Stimulated activated naive CD8-positive, alpha-beta T cell treated with anti-CD3 and anti-CD28 coated beads, Interleukin-15, Interleukin-2, amounts not matched to agents 100 U/mL and 50 U/mL, for 24 hours (primary cell): ENCODE measurements at places on chromosomes 16 and 17.

- DNase-seq: peak; percentile 52
Measured at GRCh38 chr16:48384520-48385252, 527 bp downstream of the SIAH1 start.

GRCh38 chr16:84324434-84325262, 30.0 kb downstream of the WFDC1 start:
- no peak for DNase-seq

DNA sequence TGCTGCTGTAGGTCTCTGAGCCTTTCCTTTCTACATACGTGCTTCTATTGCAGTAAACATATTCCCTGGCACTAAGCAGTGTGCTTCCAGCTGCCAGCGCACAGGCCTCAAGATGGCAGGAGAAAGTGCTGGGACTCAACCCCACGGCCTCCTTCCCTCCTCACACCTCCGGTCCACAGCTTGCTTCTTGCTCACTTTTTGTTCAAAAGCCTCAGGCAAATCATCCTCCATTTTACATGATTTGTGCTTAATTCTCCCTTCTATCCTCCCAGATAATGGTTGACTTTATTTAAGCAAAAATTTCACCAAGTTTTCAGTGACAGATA, 5.4 kb downstream of the CDK5R1 start:
- no peak for DNase-seq

GRCh38 chr17:54937018-54937417, 31.4 kb downstream of the COX11 start:
- no peak for DNase-seq

DNA sequence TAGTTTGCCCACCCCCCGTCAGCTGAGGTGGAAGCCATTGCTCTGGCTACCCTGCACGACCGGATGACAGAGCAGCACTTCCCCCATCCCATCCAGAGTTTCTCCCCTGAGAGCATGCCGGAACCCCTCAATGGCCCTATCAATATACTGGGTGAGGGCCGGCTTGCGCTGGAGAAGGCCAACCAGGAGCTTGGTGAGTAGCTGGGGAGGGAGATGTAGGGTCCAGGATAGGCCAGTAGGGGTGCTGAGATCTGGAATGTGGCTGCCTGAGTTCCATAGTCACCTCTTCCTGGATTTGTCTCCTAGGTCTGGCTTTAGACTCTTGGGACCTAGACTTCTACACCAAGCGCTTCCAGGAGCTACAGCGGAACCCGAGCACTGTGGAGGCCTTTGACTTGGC, 6.4 kb downstream of the PFAS start:
- DNase-seq: no peak

DNA sequence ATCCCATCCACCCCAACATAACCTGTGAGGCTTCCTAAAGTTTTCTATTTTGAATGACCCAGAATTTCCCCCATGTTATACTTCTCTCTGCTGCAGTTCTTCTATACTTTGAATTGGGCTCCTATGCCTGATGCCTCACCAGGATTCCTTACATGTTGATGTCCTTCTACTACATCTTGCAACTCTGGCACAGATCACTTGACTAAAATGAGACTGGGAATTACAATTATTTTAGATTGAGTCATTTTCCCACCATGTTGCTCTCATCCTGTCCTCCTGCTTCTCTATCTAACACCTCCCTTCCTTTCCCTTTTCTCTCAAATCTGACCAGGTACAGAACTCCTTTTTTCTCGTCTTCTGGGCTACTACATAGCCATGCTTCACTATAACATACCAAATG, 314.0 kb upstream of the KCNJ16 start:
- DNase-seq: no peak

- DNase-seq: no peak
Measured at GRCh38 chr16:67782567-67783352, 23.6 kb downstream of the RANBP10 start.

DNA sequence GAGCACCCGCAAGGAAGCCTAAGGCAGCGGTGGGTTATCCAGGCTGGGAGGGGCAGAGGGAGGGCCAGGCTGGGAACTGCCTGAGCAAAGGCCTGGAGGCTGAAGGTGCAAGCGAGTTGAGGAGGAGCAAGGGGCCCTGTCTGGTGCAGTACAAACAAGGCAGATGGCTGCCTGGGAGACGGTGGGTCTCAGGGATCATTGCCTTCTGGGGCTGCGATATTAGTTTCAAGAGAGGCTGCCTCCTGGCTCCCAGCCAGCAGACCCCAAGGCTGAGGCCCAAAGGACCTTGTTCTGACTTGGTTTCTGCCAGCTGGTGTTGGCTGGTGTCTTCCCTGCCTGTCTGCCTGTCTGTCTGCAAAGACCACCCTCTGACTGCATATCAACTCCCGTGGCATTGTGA, 154.0 kb downstream of the IRF8 start:
- DNase-seq: no peak

GRCh38 chr16:71429581-71429980, 12.3 kb downstream of the TLE7 start:
- no peak for DNase-seq

- DNase-seq: no peak
Measured at GRCh38 chr16:12538667-12539091, 265.0 kb downstream of the CPPED1 start.

- no peak for DNase-seq
Measured at GRCh38 chr16:65119435-65119834, 2.4 kb downstream of the CDH11 start.

DNA sequence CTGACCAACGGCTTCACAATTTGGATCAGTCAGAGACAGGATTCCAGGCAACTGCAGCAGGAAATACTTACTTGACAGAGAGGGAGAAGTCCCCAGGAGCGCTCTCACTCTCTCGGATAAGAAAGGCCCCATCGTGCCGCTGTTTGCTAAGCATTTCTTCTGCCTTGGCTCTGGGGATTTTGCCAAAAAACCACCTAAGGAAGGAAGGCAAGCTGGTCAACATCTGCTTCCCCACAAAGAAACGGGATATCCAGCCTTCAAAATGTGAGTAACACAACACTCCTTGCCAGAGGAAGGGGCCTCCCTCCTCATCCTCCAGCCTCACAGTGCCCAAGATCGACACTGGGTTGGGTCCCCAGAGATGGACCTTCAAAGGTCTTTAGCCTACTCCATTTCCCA, 36.6 kb upstream of the SLC25A19 start:
- DNase-seq: no peak

- DNase-seq: no peak
Measured at GRCh38 chr17:69232650-69233049, 4.0 kb upstream of the ABCA10 start.

DNA sequence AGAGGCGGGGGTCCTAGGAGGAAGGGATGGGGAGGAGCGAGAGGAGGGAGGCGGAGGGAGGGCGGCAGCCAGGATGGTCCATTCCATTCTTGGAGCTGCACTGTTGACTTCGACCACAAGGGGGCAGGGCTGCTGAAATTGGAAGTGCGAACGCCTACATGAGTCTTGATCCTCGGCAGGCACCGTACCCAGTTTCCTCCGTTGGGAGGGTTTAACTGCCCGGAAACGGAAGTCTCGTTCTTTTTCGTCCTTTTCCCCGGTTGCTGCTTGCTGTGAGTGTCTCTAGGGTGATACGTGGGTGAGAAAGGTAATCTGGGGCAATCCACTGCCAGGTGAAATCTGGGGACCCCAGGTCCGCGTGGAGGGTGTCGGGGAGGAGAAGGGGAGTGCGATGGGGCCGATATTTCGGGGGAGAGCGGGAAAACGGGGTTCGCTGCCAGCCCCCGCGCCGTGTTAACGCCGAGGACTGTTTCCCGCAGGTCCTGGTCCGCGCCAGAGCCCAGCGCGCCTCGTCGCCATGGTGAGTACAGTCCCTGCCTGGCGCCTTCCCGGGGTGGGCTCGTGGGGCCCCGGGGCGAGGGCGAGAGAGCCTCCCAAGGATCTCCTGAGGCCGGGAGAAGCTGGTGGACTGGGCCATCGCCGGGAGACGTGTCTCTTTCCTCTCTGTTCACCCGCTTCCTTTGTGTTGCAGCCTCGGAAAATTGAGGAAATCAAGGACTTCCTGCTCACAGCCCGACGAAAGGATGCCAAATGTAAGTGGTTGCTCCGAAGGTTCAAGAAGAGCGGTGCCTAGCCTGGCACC, at the start of gene RPL38:
RPL38 (plus strand) TSS at position 240 of the 802 bp plus-strand sequence; CDS start at position 518, 278 bp downstream.
- peak; percentile 98 for DNase-seq

- DNase-seq: no peak
Measured at GRCh38 chr17:6402258-6402657, 32.7 kb downstream of the AIPL1 start.

DNA sequence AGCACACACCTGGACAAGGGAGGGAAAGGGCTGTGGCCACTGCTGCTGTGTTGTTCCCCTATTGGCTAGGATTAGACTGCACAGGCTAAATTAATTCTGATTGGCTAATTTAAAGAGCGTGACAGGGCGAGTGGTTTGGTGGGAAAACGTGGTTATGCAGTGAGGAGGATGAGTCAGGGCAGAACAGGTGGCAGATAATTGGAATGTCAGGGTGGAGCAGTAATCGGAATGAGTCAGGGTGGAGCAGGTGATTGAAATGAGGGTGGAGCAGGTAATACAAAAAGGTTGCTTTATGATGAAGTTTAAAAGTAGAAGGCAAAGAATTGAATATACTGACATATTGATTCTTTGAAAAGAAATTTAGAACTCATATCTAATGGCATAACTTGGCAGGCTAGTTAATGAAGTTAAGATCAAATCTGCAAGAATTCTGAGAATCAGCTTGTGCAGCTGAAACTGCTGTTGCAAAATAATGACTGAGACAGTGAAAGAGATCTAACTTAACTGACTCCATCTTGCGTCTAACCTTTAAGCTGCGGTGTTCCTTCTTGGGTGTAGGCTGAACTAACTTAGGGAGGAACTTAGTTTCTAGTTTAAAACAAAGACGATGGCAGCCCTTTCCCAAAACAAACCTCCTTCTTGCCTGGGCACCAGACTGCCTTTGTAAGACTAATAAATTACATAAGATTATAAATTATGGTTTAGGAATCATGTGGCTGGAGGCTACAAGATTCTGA, 174.3 kb downstream of the UTP18 start:
- DNase-seq: no peak

GRCh38 chr17:55642741-55643140, 79.9 kb downstream of the TMEM100 start:
- no peak for DNase-seq

DNA sequence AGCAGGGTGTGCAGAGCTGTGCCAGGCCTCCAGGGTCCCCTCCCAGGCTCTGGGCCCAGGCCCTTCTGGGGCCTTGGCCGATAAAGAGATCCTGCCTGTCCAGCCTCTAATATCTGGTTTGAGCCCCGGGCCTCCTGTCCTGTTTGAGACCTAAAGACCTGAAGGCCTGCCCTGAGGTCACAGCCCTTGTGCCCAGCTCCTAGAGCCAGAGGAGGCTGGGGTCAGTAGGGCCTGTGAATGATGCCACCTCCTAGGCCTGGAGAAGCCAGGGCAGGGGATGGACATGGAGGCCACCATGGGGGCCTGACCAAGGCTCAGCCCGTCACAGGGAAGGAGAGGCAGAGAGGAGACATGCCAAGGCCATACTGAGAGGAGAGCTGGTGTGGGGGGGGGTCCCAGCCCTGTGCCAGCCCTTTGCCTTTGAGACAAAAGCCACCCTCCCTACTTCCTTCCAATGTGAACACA, 7.4 kb downstream of the KCNH6 start:
- no peak for DNase-seq

- DNase-seq: no peak
Measured at GRCh38 chr16:80738521-80738920, 65.9 kb downstream of the CDYL2 start.

DNA sequence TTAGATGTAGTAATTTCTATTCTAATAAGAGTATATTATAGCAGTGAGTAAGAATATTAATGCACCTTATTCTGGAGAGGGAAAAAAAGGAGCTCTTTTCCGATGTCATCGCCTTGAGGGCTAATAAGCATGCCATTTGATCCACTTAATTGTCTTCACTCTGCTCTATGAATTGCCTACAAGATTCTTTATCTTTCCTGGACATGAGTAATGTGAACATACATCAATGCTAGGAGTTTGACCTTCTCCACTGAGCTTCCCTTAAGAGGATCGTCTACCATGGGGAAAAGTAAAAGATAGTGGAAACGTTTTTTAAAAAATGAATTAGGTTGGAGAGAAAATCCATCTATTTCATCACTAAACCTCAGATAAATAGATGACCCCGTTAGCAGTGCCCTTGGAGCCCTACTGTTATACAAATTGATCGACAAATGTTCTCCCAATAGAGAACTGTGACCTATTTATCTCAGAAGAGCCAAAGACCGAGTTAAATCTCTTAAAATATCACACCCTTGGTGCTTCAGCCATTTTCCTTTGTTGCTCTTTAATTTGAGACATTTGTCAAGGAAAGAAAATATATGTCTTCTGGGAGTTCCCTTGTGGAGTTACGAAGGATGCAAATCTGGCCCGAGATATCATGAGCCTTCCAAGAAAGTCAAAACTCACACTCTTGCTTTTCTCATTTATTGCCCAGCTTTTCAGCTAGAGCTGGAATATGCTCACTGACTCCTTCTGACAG, 898.5 kb downstream of the KCNJ2 start:
- DNase-seq: no peak

DNA sequence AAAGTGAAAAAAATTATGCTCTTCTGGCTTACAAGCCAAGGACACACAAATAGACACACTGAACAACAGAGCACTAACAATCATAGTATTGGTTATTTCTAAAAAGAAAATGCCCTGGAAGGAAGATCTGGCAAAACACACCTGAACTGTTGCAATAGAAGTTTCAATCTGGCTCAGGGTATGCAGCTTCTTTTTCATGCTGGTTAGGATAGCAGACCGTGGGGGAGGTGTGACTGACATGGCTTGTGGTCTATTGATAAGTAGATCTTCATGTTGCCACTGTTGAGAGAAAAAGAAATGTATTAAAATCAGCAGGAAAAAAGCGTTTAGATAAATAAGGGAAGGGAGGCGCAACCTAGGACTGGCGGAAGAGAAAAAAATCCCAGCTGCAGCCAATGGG, 26.5 kb upstream of the ARL6IP1 start:
- no peak for DNase-seq

DNA sequence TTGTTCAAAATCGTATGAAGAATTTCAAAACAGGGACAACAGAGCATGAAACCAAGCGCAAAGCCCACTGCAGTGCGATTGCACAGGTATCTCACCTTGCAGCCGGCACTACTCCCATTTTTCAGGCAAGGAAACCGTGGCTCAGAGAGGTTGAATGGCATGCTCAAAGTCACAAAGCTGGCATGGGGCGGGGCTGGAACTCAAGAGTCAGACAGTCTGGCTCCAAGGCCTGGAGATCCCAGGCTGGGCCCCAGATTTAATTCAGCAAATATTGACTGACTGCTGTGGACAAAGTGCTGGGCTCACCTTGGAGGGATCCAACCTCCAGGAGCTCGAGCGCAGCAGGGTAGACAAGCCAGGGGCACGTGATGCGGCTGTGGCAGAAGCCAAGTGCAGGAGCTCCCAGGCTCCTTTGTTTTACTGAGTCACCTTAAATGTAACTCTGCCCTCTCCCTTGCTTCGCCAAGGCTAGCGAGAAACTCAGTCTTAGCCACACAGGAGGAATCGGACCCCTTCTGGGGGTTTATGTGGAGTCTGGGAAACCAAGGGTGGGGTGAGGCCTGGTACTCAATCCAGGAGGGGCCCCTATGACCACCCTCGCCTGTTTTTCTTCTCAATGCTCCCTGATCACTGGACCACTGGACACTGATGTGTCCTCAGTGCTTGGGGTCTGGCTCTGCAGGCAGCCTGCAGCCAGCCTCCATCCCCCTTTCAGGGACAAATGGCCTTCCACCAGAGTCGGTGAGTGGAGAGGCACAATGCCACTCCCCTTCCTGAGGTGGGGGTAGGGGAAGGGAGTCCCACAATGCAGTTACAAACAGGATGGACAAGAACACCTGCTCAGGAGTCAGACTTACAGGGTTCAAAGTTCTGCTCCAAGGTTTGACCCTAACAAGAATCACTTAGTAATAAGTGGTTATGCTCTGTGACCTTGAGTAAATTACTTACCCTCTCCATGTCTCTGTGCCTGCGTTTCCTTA, 3.9 kb upstream of the SPATA20 start:
- DNase-seq: no peak

- DNase-seq: no peak
Measured at GRCh38 chr16:19722269-19722952, 4.3 kb downstream of the IQCK start.
